ENCODE measurements at places on chromosomes 6 and 20.

GRCh38 chr6:53264915-53265607 is 83.7 kb downstream of the ELOVL5 start:
- DNase-seq = no peak

DNA sequence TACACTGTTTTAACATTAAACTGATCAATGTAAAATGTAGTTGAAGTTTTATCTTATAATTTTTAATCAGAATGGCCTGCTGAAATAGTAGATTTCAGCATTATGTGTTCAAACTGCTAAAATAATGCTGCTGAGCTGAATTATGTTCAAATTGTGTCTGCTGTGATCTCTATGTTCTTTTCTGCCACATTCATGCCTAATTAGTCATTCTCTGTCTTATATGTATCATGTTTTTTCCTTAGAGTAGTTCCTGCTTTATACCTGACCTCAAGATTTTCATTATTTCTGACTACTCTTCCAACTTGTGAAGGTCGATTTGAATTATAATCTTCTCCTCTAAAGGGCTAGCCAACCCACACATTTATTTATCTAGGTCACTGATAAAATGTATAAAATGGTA is 476.7 kb upstream of the EPHA7 start:
- no peak for DNase-seq

DNA sequence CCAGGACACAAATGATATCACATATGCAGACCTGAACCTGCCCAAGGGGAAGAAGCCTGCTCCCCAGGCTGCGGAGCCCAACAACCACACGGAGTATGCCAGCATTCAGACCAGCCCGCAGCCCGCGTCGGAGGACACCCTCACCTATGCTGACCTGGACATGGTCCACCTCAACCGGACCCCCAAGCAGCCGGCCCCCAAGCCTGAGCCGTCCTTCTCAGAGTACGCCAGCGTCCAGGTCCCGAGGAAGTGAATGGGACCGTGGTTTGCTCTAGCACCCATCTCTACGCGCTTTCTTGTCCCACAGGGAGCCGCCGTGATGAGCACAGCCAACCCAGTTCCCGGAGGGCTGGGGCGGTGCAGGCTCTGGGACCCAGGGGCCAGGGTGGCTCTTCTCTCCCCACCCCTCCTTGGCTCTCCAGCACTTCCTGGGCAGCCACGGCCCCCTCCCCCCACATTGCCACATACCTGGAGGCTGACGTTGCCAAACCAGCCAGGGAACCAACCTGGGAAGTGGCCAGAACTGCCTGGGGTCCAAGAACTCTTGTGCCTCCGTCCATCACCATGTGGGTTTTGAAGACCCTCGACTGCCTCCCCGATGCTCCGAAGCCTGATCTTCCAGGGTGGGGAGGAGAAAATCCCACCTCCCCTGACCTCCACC is 42.2 kb downstream of the SIRPA start:
- DNase-seq = no peak

- no peak for DNase-seq
These were observed 73.3 kb downstream of the METTL24 start for GRCh38 chr6:110284855-110285254.

GRCh38 chr20:61954276-61955021 is 111.2 kb downstream of the TAF4 start:
- DNase-seq = peak; percentile 99

GRCh38 chr20:5848711-5849505 is 98.7 kb downstream of the SHLD1 start:
- no peak for DNase-seq

- DNase-seq = no peak
These were observed 115.6 kb upstream of the SLC24A3 start for GRCh38 chr20:19096843-19097242.

DNA sequence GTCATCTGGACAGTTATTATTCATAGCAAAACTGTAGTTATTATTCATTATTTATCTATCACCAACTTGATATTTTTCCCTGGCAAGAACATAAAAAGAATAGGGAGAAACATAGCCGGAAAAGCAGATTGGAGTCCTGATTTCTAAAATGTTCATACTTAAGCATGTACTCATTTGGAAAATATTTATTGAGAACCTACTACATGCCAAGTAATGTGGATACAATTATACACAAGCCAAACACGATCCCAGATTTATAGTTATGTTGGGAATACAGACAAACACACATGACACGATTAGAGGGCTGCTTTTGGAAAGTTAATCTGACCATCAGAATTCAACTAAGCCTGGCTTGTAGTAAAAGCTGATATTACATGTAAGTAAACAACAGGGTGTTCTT is 30.7 kb downstream of the ARHGAP18 start:
- no peak for DNase-seq

DNA sequence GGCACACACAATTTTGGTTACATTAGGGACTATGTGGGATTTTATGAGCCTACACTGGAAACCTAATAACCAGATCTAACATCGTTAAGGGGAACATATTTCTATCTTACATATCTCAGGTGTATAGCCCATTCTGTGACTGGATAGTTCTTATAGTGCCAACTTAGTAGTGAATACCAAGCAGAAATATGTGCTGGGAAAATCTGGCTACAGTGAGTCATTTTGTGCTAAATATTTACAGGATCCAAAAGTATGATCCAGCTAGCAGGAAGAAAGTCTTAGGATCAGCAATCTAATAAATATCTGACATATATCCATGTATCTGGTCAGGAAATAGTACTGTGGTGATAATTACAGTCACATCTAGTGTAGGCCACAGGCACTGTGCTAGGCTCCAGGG is 94.6 kb upstream of the INSM1 start:
- no peak for DNase-seq

DNA sequence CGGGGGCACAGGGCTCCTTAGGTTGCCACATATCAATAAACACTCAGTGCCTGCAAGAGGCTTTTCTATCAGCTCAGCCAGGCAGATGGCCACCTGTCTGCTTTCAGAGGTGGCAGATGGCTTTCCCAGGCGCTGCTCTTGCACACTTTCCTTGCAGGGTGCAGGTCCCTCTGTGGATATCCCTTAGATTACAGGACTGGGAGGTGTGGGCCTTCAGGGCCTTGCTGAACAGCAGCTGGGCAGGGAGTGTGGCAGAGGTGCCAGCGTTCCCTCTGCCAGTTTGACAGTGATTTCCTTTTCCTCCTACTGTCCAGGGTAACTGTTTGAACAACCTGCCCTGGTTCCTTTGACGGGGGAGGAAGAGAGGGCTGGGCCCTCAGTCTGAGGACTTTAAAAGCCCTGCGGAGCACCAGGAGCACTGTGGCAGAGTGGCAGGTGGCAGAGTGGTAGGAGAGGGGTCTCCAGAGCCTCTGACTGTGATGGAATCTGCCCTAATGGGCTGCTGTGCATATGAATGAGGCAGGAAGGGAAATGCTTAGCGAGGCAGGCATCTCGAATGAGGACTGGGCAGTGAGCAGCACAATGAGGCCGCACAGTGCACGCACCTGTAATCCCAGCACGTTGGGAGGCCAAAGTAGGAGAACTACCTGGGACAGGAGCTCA is 34.2 kb downstream of the ABHD12 start:
- peak; percentile 69 for DNase-seq

DNA sequence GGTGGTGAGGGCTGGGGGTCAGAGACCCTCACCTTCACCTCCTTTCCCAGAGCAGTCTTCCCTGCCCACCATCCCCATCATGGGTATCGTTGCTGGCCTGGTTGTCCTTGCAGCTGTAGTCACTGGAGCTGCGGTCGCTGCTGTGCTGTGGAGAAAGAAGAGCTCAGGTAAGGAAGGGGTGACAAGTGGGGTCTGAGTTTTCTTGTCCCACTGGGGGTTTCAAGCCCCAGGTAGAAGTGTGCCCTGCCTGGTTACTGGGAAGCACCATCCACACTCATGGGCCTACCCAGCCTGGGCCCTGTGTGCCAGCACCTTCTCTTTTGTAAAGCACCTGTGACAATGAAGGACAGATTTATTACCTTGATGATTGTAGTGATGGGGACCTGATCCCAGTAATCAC is 2.1 kb downstream of the HLA-G start:
- DNase-seq = no peak

All from NCI-H345 (cell line).